ENCODE measurements at places on chromosomes 3 and 15.

- no peak for DNase-seq
Measured at GRCh38 chr15:67300266-67301025, 45.9 kb downstream of the IQCH start.

DNA sequence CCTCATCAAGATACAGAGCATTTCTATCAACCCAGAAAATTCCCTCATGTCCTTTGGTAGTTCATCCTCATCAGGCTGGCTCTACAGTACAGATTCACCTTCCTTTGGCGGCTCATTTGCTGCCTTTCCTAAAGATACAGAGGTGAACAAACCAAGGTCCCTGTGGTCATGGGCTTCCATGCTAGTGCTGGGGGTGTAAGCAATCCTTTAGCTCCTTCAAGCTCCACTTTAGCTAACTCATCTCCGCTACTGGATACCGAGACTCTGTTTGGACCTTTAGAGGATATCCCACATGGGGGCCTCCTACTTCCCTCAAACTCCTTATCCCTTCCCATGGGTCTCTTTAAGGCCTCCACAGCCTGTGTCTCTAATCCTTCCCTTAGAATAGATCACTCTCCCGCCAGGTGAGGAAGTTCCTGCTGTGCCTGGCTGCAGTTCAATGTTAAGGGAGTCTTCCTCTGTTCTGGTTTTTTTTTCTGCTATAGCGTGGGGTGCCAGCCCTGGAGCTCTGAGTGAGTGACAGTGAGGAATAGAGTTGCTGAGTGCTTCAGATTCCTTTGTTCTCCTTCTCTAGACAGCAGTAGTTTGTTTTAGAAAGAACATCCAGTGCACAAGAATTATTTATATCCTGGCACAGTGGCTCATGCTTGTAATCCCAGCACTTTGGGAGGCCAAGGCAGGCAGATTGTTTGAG is 30.7 kb downstream of the CLEC3B start:
- DNase-seq: no peak

GRCh38 chr3:29168696-29169095 is 112.2 kb upstream of the RBMS3 start:
- DNase-seq: no peak

DNA sequence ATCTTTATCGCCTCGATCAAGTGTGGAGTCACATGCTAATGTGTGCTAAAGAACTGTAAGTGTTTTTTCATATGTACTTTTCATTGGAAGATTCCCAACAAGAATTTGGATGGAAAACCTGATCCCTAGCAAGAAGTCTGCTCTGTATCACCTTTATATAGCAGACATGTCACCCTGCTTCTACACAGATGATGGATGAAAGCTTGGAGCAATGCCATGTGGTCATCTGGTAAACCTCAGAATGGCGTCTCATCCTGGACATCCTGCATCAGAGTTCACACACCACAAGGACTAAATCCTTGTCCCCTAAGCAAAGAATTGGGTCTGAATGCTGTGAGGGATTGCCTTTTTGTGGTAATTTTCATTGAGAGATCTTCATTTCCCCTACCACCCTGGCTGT is 42.1 kb upstream of the CTDSPL start:
- DNase-seq: no peak

GRCh38 chr3:188152660-188153436 is 1.1 kb upstream of the LPP start:
- no peak for DNase-seq

GRCh38 chr15:50907601-50908208 is 778 bp upstream of the AP4E1 start:
- DNase-seq: no peak

GRCh38 chr3:187852842-187853730 is 107.8 kb upstream of the BCL6 start:
- no peak for DNase-seq

DNA sequence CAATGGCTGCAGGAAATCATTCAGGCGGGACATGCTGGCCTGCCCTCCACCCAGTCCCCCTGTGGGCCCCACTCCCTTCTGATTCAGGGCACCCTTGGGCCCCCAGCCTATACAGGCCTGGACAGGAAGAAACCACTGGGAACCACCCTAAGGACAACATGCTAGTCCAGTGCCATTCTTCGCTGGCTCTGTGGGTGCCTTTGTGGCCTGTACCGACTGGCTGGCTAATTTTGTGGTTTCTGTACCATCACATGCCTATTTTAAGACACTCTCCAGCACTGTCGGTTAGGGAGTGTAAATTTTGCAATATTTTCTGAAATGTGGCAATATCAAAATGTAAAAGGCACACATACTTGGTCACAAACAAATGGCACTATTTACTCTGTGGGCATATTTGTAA is 61.4 kb upstream of the POLG start:
- DNase-seq: no peak

GRCh38 chr15:89067751-89068150 is 20.5 kb upstream of the ABHD2 start:
- DNase-seq: no peak

DNA sequence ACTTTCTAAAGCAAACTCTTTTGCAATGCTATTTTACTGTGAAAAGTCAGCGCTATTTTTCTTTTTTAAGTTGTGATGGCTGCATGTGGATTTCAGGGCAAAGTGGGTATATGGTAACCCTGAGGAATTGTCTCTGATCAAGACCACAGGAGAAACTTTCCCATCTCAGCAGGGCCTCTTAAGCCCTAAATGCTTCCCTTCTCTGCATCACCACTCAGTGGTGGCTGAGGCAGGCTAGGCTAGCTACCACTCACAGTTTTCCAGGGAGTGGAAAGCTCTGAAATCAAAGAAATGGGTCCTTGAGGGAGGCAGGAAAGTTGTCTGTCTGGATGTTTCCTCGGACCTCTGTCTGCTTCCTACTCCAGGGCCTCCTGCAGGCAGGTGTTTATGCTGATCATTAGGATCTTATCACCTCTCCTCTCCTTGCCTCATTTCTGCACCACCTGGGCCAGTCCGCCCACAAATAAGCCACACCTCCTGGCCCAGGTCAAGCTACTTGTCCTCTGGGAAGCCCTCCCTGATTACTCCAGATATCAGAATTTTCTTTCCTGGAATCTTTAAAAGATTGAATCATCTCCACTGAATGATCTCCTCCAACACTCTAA is 37.0 kb downstream of the CEMIP start:
- DNase-seq: no peak

GRCh38 chr15:28947221-28947674 is 61.5 kb downstream of the APBA2 start:
- DNase-seq: no peak

DNA sequence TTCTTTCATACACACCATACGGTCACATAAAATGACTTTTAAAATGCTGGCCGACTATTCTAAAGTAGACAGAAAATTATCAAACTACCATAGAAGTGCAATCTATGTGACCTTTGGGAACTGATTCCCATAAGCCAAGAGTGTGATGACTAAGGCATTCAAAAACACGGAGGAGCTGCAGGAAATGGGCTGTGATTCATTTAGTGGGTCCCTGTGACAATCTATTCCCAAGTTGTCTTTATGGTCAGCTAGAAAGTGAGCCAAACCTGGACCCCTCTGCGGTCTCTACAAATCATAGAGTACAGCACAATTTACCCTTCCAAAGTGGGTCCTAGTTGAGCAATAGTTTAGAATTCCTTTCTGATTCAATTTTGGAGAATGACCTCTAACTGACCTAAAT is 251.5 kb upstream of the CBLB start:
- DNase-seq: no peak

- no peak for DNase-seq
Measured at GRCh38 chr3:156648086-156648485, 26.3 kb upstream of the TIPARP start.

DNA sequence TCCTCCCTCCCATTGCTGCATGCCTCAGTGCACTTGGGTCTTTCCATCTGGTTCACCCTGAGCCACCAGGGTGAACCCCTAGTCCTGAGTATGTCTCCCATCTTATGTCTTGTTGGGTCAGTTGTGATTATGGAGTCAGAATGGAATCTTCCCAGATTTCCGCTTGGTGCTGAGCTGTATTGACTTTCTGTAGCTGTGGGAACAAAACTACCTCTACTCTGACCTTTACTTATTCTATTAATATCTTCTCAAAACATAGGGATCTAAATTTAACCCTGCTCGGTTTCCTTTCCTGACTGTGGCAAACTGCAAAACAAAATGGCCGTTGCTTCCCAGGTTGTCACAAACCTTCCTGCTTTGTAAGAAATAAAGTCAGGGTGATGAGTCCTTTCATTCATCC is 295.8 kb upstream of the LYSMD4 start:
- no peak for DNase-seq

DNA sequence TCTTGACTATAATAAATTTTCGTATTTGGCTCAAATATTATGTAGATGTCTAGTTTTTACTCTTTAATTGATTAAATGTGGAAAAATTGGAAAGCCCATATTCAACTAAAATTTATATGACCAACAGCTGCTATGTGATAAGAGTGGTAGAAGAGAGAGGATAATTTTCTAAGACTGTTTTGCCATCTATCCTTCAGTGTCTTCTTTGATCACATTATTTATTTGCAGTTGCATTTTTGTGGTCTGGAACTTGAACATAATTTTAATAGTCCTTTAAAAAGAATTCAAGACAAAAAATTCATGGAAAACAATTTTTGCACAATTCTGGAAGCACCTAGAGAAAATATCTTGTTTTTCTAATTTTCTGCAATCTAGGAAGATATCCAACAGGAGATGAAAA is 213.3 kb upstream of the THBS1 start:
- no peak for DNase-seq

- DNase-seq: no peak
Measured at GRCh38 chr3:150447084-150447483, 39.0 kb downstream of the TSC22D2 start.

- DNase-seq: no peak
Measured at GRCh38 chr3:79052054-79052681, 715.6 kb downstream of the ROBO1 start.

DNA sequence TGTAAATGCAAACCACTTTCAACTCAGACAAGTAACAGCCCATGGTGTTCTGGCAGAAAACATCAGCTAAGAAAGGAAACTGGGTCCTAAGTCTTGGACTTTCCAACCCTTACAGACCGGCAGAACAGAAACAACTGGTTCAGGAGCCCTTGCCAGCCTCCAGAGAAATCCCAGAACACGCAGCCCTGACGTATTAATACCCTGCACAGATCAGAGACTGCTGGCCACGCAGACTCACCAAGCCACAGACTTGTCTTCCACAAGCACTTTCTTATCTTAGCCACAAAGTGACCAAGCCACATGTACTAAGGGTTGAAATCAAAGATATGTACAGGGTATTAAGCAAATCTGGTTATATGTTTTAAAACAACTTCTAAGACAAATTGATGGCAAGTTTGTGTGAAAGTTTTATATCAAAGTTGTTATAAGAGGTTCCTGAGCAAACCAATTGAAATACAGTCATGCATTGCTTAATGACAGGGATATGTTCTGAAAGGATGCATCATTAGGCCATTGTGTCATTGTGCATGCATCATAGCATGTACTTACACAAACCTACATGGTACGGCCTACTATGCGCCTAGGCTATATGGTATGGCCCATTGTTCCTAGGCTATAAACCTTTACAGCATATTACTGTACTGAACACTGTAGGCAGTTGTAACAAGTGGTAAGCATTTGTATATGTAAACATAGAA is 36.8 kb downstream of the BTD start:
- no peak for DNase-seq

GRCh38 chr3:119409844-119410243 is 53.6 kb downstream of the TMEM39A start:
- no peak for DNase-seq

DNA sequence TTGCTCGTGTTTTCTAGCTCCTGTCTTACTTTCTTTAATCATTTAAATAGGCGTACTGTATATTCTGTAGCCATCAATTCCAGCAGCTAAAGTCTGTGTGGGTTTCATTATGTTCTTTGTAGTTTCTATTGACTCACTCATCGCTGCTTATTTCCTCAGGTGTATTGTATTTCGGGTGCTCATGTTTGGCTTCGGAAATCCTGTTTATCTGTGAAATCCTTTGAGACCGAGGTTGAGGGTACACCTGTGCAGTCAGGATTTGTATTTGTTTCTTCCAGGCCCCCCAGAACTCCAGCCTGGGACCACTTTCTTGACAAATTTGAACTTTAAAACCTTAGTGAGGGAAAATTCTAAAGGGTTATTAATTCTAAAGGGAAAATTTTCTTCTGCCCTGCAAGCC is 2.0 kb upstream of the PAK2 start:
- no peak for DNase-seq

DNA sequence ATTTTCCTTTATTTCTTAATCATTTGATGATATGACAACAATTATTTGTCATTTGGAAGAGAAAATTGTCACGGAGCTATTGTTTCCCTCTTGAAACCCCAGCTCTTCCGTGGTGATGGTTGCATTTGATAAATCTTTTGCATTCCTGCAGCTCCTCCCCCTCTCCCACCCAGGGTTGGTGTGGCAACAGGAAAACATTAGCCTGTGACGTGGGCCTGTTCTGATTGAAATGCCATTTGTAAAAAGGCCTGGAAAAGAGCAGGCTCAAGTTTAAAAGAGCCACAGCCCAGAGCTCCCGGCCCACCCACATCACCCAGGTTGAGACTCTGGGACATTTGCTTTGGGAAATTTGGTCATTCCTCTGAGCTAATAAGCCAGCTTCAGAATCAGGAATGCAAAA is 282.5 kb downstream of the RPLP1 start:
- DNase-seq: no peak

DNA sequence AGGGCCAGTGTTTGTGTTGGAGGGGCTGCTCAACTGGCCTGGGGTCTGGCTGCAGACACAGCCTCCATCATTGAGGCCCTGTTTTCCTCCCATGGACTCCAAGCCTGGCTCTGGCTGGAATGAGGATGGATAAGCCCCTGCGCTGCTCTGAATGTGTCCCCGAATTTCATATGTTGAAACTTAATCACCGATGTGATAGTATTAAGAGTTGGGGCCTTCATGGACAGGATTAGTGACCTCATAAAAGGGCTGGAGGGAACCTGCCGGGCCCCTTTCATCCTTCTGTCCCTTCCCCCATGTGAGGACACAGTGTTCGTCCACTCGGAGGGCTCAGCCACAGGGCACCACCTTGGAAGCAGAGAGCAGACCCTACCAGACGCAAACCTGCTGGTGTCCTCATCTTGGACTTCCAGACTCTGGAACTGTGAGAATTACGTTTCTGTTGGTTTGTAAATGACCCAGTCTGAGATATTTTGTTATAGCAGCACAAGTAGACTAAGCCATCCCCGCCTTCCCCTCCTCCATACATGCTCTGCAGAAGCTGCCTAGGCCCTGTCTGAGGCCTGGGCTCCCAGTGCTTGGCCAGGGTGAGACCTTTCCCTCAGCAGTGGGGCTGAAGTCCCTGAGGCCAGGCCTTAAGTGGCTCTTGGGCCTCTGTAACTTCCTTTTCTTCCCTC is 3.8 kb upstream of the LCTL start:
- DNase-seq: no peak

DNA sequence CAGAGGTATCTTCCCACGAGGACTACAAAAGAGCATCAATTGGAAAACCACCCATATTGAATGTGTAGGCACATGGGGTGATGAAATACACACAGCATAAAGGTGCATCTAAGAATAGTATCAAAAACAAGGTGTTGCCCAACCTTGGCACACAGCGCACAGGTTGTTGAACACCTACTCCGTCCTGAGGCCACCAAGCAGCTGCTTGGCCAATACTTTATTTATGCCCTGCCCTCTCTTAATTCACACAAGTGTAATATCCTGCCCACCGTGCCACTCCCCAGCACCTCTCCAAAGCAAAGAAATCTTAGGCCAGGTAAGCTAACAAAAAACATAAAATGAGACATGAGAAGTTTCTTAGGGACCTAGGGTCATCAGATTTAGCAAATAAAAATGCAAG is 31.2 kb downstream of the WWTR1 start:
- DNase-seq: no peak

GRCh38 chr15:74245342-74245931 is 9.3 kb downstream of the CCDC33 start:
- DNase-seq: no peak

All from Panc1 (cell line).